Calu3 (cell line): ENCODE measurements at places on chromosomes 2 and 18.

- DNase-seq: no peak
These were observed 303.9 kb upstream of the FBXO11 start for GRCh38 chr2:48210189-48210588.

DNA sequence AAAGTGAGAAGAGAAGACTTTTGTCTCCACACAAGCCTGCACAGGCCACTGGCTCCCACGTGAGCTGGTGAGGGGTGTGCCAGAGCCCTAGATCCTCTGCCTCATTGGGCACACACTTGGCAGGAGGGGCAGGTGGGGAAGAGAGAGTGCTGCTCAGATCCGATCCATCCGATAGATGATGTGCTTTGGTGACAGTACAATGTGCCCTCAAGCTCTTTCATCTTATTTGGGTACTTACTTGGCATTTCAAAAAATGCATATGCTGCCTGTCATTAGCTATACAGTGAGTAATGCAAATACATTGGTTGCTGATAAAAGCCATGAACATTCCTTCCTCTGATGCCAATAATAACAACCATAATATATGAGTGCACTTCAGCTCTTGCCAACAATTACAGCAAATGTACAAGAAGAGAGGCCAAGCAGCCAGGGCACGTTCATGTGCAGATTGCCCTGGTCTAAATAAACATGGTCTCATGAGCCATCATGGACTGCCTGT lies 255.3 kb downstream of the VAPA start:
- DNase-seq: no peak

DNA sequence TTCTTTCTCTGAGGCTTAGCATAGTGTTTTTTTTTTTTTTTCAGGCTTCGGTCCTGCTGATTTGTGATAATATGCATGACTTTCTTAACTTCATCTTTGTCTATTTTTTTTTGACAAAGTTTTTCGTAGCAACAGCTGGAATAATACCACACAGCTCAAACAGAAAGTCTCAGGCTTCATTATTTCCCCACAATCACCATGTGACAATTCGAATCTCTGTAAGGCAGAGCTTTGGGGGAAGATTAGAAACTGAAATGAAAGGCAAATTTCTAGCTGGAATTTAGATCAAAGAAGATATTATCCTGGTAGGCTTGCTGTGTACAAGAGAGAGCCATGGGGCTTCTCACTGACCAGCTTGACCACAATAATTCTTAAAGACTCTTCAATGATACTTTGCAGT lies 12.2 kb upstream of the CD28 start:
- no peak for DNase-seq

DNA sequence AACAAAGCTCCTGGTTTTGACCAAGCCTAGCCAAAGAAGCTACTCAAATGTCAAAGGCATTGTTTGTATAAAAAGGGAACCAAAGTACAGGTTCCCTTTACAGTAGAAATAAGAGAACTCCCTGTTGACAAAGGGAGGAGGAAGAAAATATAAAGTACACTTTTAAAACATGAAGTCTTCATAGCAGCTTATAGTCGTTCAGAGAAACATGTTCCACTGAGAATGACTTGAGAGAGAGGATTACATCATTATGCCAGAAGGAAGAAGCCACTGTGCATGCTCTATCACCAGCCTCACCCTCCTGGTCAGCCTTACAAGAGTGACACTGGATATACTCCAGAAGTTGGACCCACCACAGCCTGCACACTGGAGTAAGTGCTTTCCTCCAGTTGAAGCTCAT lies 2.5 kb upstream of the DHRS9 start:
- DNase-seq: no peak

DNA sequence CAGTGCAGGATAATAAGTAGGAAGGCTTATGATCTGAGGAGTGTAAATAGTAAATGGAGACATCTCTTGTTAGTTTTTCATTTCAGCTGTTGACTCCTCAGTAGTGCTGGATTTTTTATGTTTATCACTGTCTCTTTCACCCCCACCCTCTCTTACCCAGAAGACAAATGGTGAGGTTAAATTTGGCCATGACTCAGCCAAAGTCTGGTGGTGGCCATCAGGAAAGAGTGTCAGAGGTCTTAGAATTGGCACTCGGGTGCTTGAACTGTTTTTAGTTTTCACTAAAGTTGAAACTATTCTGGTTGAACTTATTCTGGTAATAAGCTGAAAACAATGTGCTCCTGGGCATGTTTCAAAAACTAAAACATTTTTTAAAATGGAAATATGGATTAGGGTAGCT lies 123.3 kb downstream of the FHOD3 start:
- DNase-seq: no peak

- DNase-seq: no peak
These were observed 126.3 kb upstream of the HS6ST1 start for GRCh38 chr2:128444816-128445522.

DNA sequence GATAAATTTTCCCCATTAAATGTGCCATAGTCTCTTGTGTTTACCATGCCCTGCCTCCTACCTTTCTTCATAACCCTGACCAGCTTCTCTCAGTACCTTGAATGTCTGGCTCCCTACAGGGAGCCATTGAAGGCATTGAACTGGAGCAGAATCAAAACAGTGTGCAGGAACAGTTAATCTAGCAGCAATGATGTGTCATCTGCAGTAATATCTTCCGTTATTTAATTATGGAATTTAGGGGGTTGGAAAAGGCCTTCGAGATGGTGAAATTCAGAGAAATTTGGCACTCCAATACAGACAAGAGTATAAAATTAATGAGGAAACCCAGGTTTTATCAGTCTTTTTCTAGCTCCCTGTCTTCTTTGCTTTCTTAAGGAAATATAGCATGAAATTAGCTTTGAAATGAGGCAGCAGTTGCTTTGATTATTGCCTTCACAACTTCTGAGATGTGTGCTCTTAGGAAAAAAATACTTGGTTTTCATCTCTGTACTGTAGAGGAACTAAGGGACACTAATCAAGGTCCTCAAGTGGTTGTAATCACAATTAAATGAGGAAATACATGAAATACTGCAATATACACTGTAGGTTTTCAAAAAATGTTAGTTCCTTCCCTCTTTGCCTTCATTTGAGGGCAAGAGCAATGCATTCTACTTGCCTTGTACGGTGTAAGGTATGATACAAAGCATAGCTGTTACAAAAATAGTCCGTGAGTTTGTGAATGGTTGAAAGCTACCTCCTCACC lies 369.1 kb downstream of the SETBP1 start:
- no peak for DNase-seq

- DNase-seq: no peak
These were observed 322.6 kb downstream of the AFF3 start for GRCh38 chr2:99819766-99820165.

DNA sequence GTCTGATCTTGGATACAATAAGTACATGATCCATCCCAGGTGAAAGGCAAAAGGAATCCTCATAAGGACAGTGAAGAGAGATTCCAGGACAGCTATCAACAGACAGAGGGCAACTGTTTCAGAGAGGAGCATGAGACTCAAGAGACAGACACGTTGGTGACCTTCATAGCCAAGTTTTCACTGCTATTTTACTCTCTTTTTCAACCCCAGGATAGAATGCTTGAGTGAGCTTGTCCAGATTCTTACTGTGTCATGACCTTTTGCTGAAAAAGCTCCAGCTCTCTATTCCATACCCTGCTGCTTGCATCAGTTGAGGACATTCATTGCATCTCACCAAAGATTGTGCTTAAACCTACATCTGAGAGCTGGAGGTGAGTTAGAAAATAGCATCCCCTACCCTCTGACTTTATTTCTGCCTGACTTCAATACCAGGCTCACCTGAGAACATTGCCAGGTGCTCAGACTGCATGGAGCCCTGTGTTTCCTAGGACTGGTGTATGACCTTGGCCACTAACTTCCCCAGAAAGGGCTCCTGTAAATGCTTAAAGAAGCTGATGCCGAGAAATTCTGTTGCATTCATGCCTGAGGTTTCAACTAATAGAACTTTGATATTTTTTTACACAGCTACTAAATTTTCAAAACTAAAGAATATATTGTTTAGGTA lies 70.4 kb upstream of the TMEM17 start:
- no peak for DNase-seq

GRCh38 chr18:22346401-22346952 lies 71.2 kb downstream of the CTAGE1 start:
- peak; percentile 62 for DNase-seq

GRCh38 chr18:63783394-63783793 lies 8.2 kb downstream of the SERPINB7 start:
- DNase-seq: peak; percentile 25

- DNase-seq: no peak
These were observed 128.8 kb upstream of the DLX2 start for GRCh38 chr2:172231508-172231907.

DNA sequence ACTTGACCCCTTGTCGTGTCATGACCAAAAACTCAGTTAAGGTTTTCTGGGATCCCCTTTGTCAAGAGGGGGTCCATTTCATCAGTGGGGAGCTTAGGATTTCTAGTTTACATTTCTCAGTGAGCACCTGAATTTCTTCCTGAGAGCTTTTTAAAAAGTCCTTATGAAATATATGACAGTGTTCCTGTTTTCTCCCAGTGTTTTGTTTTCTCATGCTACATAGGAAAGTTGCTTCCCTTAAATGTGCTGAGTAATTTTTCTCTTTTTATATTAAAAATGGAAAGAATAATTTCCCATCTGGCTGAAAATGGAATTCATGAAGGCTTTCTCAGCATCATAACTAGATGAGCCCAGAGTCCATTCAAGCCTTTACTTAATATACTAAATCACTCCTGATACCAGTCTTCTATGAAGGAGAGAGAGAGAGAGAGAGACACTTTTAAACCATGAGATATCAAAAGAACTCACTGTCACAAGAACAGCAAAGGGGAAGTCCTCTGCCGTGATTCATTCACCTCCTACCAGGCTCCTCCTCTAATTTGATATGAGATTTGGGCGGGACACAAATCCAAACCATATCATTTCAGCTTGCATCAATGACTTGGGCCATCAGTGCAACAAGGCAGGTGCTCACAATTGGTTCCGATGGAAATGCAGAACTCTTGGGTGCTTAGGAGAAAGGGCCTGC lies 61.1 kb downstream of the XRCC5 start:
- no peak for DNase-seq

- DNase-seq: no peak
These were observed 8.0 kb upstream of the PDIA6 start for GRCh38 chr2:10820562-10820961.

DNA sequence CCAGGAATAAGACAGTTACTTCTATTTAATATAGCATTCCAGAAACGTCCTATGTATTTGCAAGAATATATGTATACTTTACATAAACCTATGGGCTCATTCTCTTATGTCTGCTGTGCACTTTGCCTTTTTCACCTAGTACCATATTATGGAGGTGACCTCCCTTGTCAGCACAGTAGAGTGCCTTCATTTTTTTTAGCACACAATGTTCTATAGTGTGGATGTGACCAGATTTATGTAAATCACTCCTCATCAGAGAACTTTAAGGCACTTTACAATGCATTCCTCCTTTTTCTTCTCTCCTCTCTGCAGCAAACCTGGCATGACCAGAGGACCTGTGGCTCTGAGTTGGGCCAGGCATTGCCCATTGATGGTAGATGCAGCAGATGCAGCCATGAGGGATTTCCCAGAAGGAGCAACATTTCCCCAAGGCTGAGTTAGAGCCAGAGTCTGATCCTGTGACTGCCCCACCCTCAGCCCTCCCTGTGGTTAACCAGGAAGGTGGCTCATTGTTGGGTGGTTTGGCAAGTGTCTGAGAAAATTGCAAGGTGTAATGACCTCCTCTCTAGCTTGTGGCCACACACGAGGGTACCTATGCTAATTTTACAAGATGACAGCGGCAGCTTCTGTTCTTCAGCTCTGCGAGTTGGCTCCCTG lies 76.5 kb upstream of the DLX2 start:
- peak; percentile 61 for DNase-seq

DNA sequence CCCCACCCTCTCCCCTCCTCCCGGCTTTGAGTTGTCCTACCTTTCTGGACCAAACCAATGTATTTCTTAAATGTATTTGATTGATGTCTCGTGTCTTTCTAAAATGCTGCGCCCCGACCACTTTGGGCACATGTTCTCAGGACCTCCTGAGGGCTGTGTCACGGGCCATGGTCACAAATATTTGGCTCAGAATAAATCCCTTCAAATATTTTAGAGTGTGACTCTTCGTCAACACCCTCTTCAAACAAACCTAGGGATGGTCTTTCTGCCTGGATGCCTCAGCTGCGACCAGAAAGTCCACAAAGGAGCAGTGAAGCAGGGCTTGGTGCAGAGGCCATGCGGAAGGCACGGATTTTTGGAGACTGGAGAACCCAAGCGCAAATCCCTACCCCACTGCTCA lies 1.1 kb upstream of the SLC35F6 start:
- no peak for DNase-seq

DNA sequence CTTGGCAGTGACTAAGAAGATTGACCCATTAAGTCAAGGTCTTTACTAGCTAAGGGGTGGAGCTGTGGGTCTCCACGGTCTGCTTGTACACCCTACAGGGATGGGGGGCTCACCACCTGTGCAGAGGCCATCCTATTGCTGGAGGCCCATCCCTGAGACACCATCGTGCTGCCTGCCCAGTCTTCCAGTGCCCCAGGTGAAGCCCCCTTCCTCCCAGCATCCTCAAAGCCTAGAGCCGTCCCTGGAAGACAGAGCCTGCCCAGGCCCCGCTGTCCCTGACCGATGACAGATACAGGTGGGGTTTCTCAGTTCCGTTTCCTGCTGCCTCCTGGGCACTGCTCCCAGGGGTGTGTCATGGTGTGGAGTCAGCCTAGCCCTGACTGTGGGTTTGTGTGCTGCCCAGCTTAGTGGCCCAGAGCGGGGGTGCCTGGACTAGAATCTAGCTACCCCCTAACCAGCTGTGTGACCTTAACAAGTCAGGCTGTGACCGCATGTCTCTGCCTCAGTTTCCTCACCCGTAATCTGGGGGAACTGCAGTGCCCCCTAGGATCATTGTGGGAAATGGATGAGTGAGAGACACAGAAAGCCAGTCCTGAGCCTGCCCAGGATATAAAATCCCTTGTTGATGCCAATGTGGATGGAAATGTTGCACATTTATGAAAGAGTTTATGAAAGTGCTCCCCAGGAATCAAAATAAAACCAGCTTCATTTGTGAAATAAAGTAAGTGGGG lies 2.0 kb downstream of the OTOS start:
- DNase-seq: peak; percentile 27

GRCh38 chr2:65366595-65367125 lies 65.7 kb downstream of the SPRED2 start:
- DNase-seq: peak; percentile 67

DNA sequence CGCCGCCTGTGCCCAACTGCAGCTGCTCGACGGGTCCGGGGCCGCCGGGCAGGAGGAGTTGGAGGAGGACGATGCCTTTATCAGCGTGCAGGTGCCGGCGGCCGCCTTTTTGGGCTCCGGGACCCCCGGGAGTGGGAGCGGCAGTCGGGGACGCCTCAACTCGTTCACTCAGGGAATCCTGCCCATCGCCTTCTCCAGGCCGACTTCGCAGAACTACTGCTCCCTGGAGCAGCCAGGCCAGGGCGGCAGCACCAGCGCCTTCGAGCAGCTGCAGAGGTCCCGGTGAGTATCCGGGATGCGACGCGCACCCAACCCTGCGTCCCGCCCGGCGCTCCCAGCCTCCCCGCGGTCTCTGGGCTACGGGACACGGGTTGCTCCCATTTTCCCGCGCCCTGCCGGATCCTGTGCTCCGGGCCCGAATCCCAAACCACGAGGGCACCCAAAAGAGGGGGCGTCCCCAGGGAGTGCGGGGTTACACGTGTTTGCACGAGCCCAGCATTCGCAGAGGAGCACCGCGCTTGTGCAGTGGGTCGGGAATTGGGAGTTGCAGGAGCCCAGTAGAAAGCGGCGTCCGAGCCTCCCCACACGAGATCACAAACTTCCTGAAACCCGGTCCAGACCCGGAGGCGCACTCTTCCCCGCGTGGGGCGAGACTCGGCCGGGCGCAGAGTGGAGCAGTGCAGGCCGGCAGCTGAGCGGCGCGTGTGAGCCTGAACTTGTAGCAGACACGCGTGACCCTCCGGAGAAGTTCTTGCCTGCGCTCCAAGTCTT lies 1.2 kb downstream of the CABLES1 start:
- DNase-seq: peak; percentile 34

- no peak for DNase-seq
These were observed 11.4 kb downstream of the CCDC88A start for GRCh38 chr2:55408098-55408882.
